Glomerular endothelial cell (primary cell): ENCODE measurements at places on chromosomes 7 and 10.

DNA sequence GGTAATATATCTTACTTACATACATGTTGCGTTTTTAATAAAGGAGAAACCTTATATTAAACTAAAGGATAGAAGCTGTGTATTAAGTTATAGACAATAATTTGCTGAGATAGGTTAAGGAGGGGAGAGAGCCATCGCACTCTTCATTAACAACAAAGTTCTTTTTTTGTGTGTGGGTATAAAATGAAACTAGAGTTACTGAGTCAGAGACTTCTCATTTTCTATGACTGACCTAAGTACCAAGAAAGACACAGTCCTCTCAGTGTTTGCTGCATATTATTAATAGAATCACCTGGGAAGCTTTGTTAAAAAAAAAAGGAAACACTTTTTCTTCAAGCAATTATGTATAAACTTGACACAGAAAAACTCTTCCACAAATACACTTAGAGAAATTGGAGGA is 31.4 kb downstream of the FEZF1 start:
- no peak for DNase-seq

DNA sequence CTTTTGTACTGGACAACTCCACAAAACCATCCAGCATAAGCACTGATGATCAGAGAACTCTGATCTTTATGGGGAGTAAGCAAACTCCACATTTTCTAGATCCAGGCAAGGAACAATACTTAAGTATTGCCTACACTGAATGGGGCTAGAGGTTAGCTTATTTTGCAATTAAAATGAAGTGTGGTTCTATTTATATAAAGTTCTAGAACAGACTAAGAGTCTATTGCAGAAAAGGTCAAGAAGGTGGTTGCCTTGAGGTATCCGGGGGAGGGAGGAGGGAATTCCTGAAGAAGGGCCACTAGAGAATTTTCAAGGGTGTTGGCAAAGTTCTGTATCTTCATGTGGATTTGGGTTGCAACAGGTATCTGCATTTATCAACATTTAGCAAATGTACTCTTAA is 477.9 kb downstream of the PLXNA4 start:
- no peak for DNase-seq

GRCh38 chr10:132977807-132978206 is 35.4 kb upstream of the CFAP46 start:
- DNase-seq, result no peak

DNA sequence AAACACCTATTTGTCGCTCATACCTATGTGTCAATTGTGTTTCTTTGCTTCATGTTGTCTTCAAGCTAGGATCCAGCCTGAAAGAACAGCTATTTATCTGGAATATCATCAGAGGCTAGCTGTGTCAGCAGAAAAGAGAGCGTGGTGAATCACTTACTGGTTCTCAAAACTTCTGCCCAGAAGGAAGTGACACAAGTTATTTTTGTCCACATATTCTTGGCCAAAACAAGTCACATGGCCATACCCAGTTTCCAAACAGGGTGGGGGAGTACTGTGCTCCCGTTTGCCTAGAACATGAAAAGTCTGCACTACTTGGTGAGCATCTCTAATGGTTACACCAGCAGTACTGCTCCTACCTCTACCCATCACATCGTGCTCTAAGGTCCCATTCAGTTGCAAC is 160.9 kb upstream of the CSTF2T start:
- DNase-seq, result no peak

- no peak for DNase-seq
Observed at GRCh38 chr7:101502466-101503098, 126.5 kb downstream of the MYL10 start.

DNA sequence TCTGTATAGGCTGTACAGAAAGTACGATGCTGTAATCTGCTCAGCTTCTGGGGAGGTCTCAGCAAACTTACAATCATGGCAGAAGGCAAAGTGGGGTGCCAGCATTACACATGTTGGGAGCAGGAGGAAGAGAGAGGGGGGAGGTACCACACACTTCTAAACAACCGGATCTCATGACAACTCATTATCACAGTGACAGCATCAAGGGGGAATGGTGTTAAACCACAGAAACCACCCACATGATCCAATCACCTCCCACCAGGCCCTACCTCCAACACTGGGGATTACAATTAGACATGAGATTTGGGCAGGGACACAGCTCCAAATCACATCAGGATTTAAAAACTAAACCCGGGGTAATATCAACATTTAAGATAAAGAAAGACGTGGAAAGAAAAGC is 468.8 kb upstream of the AUTS2 start:
- DNase-seq, result no peak
